ENCODE measurements at places on chromosomes 11 and 22.

DNA sequence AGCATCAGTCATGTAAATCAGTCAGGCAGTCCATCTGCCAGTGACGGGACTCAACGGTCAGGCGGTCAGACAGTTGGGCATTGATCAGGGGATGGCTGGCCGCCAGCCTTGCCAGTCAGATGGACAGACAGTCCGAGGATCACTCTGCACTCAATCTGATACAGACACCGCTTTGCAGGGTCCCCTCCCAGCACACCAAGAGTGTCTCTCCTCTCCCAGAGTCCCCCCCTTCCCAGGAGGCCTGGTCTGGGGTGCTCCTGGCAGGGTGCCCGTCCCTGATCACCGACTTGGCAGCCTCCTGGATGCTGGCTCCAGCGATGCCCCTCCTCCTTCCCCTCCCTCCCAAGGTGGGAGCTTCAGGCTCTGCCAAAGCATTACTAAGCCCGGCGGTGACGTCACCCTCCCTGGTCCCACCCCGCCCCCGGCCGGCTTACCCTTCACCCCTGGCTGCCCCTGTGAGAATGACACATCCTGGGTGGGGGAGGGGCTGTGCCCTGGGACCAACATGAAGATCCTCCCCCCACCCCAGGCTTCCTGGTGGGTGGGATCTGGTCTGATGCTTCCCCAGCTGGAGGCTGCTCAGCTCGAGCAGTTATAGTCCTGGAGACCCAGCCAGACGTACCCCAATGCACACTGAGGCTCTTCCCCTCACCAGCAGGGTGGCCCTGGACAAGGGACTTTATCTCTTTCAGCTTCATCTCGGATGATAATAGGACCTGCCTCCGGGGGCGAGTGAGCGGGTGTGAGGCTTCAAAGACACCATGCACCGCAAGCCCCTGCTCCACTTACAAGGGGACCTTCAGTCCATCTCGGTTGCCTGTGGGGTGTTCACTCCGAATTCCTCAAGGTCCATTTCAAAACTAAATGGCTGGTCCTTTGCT, 69.2 kb downstream of the CD82 start:
- no peak for DNase-seq

DNA sequence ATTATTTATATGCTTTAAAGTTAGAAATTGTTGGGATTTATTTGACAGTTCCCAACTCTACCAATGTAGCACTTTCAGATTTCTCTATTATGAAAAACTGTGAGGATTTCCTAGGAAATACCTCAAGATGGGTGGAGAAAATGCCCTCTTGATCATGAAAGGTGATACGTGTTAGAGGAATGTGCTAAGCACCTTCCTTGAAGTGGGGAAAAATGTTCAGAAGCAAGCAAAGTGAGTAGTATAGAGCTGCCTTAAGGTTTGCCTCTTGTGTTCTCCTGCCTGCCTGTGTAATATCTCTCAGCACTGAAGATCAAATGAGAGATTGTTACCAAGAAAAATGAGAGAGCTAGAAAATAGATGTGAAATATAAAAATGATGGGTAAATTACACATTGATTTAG, 58.2 kb downstream of the YAP1 start:
- no peak for DNase-seq

- DNase-seq, result no peak
These were observed 14.5 kb upstream of the GAB2 start for GRCh38 chr11:78432058-78432515.

DNA sequence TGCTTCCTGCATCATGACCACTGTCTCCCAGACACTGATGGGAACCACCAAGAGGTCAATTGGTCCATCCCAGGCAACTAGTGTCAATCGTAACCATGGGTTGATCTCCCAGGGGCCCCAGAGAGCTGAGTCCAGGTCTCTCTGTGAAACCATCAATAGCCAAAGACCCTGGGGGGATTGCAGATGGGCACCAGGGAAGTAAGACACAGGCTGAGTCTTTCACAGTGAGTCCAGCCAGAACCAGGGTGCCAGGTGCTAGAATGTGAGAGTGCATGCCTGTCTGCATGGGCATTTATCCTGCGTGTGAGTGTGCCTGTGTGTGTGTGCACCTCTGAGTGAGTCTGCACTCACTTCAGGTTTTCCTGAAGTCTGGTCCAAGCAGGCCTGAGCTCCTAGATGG, 45.3 kb upstream of the TTC12 start:
- no peak for DNase-seq

- no peak for DNase-seq
These were observed 1.2 kb downstream of the YDJC start for GRCh38 chr22:21628386-21629254.

DNA sequence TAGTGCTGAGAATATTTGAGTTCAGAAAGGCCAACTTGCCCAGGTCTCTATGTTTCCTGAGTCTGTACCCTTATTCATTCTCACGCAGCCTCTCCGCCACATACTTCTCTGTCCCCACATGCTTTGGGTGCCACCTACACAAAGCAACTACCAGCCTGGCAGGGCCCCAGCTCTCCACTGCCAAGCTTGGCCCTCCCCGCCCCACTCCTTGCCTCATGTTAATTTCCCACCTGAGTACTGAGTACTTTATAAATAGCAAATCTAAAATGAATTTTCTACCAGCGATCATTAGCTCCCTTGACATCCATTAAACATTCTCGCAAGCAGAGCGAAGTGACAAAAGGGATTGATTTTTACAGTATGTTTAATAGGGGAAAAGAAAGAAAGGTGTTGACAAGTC, 20.8 kb downstream of the NTM start:
- DNase-seq, result no peak

DNA sequence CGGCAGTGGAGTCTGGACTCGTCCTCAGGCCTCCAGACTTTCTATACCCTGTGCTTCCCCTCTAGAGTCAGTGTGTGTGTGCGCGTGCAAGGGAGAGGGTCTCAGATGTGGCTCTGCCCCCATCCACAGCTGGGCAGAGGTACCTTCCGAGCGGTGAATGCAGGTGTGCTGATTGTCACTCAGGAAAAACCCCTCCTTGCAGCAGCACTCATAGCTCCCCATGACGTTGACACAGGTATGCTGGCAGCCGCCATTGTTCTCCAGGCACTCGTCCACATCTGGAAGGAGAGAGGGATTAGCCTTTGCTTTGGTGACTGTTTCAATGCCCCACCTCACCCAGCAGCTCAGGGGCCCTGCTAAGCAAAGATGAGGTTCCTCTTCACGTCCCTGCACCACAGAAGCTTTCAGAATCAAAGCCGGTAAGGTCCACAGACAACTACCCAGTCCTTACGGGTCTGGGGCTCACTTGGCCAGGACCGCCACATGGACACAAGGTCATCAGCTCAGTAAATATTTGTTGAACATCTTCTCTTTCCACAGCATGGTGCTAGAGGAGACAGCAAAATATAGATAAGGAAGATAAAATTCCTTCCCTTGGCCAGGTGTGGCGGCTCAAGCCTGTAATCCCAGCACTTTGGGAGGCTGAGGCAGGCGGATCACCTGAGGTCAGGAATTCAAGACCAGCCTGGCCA, 16.9 kb downstream of the SCUBE2 start:
- no peak for DNase-seq

GRCh38 chr11:132913295-132913694, 619.0 kb downstream of the OPCML start:
- DNase-seq, result no peak

- no peak for DNase-seq
These were observed 1.7 kb downstream of the PHF21A start for GRCh38 chr11:46119352-46120216.

- no peak for DNase-seq
These were observed 4.3 kb downstream of the PIK3IP1 start for GRCh38 chr22:31287818-31288495.

DNA sequence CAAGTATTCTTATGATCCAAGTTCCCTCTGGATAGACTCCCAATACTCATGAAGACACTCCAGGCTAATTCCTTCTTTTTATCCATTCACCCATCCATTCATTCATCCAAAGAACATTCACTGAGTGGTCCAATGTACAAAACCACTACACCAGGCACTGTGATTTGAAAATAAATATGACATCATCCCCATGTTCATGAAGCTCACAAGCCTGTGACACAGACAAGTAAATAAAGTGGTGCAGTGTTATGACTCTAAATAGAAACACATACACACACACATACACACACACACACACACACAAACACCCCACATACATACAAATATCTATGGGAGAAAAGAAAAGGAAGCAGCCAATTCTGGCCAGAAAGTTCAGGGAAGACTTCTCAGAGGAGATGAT, 35.5 kb downstream of the MTMR2 start:
- DNase-seq, result no peak

- DNase-seq, result no peak
These were observed 280.7 kb downstream of the TTC28 start for GRCh38 chr22:28398981-28399380.

GRCh38 chr22:42270510-42271190, at the start of gene TCF20:
TSS of gene TCF20 (minus strand) at chr22:42270653. CDS start at chr22:42215305, 55,348 bp downstream.
- no peak for DNase-seq

GRCh38 chr22:30824096-30824495, 129.4 kb downstream of the OSBP2 start:
- no peak for DNase-seq

DNA sequence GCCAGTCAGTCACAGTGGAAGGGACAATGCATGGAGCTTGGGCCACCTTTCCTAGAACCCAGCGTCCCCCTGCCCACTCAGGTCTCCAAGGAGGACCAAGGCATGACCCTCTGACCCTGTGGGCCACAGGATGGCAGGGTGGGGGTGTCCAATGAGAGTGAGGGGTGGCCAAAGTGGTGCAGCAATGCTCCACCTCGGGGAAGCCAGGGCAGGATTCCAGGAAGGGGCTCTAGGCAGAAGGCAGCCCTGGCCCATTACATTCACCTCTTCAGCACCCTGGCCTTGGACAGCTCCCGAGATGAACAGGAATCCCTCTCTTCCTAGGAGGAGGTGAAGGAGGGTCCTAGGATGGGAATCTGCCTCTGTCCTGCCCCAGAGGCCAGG, 597.5 kb downstream of the BRD1 start:
- DNase-seq, result no peak

DNA sequence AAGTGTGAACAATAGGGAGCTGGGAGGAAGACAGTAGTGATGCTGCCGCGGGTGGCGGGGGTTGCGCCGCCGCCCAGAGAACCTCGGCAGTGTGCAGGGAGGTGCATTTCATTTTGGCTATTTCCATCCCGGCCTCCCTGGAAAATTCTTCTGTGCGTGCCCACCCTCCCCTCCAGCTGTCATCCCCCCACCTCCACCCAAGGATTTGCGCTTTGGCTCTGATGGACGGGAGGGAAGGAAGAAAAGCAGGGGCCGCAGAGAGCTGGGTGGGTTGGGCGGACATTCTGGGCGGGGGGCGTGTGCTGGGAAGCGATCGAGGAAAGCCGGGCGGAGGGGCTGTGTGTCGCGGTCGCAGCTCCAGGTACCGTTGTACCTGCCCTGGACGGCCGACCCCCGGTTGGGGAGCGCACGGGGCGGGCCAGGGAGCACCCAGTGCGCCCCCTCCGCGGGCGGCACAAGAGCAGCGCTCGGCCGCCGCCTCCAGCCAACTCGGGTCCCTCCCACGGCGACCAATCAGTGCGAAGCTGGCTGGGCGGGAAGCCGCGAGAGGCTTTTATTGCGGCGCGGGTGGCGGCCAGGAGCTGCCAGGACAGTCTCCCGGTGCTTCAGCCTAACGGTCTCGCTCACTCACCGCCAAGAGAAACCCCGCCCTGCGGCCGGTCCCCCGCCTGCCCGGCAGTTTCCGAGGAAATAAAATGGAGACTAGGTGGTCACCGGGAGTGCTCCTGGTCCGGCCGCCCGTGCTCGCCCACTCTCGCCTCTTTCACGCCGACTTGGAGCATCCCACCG, 1.6 kb downstream of the NCAM1 start:
- DNase-seq, result no peak

DNA sequence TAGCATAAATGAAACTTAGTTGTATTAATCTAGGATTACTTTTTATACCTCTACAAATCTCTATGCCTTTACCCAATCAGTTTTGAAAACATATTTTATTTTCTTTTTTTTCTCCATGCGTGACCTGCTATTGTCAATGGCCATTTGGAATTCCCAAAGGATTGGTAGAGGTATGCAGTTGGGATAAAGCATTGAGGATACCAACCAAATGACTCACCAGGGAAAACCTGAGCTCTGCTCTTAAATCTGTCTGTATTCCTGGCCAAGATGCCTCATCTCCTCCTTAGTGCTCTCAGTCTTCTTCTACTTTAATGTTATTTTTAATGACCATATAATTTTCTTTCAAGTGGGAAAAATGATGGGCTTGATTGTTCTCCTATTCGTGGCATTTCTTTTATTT, 61.9 kb downstream of the EHF start:
- no peak for DNase-seq

DNA sequence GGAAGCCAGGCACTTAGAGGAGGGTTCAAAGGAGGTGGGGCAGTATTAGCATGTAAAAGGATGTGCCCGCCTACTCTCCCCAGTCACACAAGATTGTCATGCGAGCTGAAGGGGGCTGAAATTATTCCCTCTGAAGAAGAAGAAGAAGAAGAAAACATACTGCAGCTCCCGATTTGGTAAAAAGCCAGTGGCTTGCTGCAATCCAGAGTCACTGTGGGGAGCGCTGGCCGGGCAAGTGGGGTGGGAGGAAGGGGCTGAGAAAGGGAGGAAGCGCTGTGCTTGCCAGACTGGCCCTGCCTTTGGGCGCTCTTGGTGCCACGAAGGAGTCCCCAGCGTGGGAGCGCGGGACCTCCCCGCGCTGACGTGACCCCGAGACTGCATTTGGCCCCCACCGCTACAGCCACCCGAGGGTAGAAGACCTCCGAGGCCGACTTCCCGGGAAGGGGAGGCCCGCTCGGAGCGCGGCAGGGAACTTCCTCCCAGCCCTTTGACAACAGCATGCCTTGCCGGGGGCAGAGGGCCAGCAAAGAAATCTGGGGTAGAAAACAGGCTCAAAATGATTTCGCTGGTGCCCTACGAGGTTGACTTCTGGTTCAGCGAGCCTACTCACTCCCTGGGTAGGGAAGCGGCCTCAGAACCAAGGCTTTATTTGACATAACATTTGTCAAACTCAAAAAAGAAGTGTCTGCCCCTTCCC, 906.3 kb downstream of the DLG2 start:
- DNase-seq, result no peak

GRCh38 chr11:128757235-128757711, 63.4 kb downstream of the FLI1 start:
- DNase-seq, result no peak

DNA sequence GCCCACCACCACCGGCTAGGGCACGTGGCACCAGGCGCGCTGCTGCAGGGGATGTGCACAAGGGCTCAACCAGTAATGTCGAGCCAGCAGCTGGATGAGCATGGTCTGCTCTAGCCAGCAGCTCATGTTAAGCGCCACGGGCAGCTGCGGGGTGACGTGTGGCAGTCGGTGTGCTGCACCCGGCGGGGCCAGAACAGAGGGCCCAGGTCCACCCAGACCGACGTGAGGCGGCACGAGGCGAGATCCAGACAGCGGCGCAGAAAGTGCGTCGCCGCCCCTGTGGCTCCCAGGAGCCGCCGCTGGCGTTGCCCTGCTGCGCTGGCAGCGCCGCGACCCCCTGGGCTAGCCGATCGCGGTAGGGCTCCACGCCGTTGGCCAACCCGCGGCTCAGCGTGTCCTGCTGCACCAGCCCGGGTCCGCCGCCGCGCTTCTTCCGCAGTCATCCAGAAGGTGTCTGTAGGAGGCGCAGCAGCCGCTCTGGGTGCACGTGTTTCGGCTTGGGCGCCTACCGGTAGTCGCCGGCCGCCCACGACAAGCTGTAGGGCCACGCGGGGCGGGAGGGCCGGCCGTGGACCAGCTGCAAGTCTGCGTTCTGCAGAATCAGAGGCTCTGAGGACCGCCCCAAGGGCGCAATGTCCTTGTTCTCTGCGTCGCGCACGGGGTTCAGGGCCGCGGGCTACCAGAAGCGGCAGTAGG, 4.6 kb upstream of the GALR3 start:
- no peak for DNase-seq

Measured in cortex of kidney (tissue), 1 donor.